Suprapubic skin (tissue), 4 donors: ENCODE measurements at places on chromosomes 7 and 10.

- no peak for DNase-seq
Observed at GRCh38 chr7:36459236-36459960, 69.7 kb downstream of the ANLN start.

GRCh38 chr10:4767033-4767814, 58.8 kb upstream of the AKR1E2 start:
- DNase-seq, result no peak

DNA sequence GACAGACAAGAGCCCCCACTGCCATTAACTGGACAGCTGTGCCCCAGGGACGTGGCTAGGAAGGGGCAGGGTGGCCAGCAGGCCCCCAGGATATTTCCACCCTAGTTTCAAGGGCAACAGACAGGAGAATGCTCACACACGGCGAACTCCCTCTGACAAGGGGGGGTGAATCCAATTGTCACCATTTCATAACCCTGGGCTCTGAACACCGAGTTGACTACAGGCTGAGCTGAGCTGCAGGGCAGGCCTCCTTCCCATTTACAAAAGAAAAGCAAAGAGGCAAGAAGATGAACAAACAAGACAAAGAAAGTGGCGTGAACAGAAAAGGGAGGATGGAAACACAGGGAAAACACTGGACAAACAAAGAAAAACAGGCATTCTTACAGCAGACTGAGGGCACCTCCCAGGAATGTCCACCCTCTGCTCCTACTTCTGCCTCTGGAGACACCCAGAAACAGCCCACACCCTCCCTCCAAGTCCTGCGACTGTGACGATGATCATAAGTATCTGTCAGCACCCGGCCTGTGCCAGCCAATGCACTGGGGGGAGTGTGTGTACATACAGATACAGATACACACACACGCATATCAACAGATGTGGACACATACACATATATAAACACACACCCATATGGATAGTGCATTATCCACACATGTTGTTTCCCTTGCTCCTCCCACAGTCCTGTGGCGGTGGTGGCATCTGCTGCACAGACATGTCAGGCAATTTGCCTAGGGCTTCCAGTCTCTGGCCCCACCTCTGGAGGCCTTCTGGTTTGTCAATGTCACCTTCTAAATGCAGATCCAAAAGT, 66.2 kb downstream of the FAM53B start:
- DNase-seq, result no peak

DNA sequence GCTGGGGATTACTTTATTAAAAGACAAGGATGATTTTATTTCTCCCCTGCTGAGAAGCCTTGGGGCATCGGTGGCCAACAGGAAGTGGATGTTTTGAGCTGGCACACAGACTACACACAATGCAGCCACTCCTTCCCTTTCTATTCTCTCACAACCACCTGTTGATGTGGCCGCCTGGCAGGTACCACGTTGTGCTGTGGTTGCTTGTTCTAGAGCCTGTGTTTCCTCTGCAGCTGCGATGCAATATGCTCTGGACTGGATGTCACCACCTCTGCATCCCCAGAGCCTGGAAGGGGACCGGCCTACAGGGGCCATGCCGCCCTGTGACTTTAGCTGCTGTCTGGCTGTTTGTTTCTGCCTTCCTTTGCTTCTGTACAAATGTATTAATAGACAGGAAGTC, 195.7 kb upstream of the CELF2 start:
- no peak for DNase-seq

DNA sequence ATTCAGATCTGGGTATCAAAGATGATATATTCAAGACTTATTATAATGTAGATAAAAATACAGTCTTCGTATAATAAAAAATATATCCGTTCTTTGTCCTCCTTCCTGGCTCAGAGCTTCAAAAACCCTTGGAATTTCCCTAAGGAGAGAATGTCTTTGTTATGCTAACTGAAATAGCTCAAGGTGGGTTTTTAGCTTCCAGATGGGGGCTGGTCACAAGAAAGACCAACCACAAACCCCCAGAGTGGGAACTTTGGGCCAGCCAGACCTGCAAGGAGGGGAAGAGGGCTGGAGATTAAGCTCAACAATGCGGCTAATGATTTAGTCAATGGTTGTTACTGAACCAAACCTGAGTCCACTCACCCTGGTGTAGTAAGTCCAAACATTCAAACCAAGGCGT, 196.4 kb downstream of the SDHAF3 start:
- DNase-seq, result no peak

- DNase-seq, result no peak
Observed at GRCh38 chr7:8165150-8165549, 96.8 kb downstream of the ICA1 start.

DNA sequence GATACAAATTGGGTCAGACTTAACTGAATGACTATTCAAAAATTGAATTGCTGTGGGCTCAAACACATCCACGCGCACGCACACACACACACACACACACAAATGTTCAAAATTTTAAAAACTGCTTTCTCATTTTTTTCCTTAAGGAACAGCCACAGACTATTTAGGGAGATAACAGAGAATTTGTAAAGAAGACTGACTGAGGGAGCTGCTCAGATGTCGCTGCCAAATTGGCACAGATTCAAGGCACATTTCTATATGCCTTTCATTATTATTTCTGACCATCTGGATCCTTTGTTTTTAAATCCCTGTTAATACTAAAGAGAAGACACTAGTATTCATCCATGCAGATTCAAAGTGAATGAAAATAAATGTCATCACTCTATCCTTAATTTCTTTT, 154.8 kb downstream of the DGKB start:
- DNase-seq, result no peak

GRCh38 chr10:93346694-93347093, 135.4 kb downstream of the MYOF start:
- no peak for DNase-seq

DNA sequence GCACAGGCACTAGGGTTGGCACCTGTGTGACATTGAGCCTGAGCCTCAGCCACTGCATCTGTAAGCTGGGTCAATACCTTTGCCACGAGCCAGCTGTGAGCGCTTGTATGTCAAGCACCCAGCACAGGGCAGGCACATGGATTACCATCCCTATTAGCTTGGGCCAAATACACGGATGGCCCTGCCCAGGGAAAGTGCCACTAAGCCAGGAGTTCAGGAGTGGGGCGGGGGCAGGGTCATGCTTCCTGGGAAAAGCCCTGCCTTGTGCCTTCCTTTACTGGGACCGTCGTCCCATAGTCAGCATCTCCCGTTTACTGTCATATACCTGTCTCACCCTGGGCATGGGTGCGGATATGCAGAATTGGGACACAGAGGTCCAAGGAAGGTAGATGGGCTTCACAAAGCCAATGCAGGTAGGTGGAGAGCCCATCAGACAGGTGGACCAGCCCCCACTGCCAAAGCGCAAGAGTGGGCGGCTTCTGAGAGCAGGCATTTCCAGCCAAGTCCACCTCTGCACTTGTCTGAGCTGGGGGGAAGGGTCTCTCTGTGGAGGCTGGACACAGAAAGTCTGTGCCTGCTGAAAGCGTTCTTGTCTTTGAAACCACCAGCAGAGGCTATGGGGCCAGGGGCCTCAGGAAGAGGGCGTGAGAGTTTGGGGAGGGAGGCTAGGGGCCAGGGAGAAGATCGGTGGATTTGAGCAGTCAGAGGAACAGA, 72.6 kb downstream of the VWA2 start:
- DNase-seq, result no peak

DNA sequence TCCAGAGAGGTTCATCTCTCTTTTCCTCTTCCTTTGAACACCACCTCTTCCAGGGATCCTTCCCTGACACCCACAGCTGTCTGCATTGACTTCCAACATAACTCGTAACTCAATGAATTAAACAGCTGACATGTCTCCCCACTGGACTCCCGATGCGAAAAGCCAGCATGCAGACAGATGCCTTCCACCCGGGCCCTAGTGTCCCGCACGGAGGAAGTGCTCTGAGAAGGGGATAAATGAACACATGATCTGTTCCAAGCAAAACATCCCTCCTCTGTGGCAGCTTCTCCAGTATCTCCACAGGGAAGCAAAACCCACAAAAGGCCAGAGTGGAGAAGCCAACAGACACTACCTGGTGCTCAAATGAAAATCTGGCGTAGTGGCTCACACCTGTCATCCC, 28.3 kb downstream of the OGDHL start:
- DNase-seq, result no peak

GRCh38 chr7:72406820-72407403, 5.2 kb downstream of the CALN1 start:
- DNase-seq, result no peak

- no peak for DNase-seq
Observed at GRCh38 chr7:157903710-157904109, 566.9 kb downstream of the DNAJB6 start.

GRCh38 chr10:100774223-100774622, 28.8 kb downstream of the PAX2 start:
- DNase-seq, result no peak

DNA sequence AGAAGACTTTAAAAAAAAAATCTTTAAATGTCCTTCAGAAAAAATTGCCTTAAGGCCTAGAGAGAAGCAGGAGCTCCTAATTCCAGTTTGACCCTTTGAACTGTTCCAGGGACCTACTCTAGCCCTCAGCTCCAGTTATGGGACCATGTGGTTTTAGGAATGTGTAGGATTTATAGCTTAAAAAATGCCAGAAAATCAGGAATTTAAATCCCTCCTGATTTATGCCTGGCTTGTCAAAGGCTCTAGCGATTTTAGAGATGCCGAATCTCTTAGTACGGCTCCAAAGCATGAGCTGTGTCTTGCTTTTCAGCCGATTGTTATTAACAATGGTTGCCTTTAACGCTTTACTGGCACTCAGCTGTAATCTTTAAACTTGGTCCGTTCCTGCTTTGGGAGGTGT, 130.6 kb upstream of the NPVF start:
- no peak for DNase-seq

DNA sequence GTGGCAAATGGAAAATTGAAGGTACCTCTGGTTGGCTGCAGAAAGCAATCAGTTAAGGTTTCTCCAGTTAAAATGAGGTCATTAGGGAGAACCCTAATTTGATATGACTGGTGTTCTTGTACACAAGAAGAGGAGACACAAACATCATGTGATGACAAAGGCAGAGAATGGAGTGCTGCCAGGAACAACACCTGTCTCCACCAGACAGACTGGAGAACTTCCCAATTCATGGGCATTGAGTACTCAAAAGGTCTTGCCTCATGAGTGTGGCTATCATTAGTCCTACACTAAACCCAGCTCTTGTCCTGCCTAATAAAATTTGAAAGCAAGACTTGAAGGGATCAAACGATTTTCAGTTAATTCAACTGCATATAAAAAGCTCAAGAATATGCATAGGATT, 152.6 kb downstream of the PTPN20 start:
- DNase-seq, result no peak

DNA sequence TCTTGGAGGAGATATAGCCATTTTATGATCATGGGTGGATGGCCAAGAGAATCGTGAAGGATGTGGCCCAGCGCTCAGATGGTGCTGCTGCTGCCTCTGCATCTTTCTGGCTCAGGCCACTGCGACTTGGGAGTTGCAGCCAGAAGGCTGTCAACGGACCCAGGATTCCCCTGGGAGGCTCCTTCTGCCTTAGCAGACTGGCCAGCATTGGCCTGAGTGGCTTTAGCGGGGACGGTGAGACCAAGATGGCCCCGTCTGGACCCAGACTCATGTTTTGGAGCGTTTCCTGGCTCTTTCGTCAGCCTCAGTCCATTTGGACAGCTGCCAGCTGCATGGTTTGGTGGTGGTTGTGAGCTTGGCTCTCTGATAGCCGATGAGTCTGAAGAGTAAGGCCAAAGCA, 97.2 kb downstream of the GALNT17 start:
- no peak for DNase-seq

DNA sequence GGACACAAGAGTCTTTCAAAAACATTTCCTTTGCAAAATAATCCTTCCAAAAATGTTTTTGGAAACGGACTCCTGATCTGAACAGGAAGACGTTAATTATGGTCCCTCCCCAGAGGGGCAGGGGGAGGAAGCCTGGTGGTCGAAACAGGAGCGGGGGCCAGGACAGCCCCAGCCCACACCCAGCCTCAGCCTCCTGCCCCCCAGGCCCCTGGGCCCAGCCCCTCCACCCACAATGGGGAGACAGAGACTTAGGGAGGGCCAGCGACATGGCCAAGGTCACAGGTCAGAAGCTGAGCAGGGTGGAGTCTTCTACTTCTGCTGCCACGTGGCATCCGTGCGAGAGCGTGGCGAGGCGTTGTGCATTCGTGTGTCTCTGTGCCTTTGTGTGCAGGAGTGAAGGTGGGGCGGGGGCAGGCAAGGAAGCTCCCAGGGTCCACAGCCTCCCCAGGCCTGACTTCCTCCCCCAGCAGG, 14.0 kb upstream of the GRIFIN start:
- DNase-seq, result no peak

GRCh38 chr10:95758351-95759025, 2.5 kb downstream of the ENTPD1 start:
- DNase-seq, result no peak

DNA sequence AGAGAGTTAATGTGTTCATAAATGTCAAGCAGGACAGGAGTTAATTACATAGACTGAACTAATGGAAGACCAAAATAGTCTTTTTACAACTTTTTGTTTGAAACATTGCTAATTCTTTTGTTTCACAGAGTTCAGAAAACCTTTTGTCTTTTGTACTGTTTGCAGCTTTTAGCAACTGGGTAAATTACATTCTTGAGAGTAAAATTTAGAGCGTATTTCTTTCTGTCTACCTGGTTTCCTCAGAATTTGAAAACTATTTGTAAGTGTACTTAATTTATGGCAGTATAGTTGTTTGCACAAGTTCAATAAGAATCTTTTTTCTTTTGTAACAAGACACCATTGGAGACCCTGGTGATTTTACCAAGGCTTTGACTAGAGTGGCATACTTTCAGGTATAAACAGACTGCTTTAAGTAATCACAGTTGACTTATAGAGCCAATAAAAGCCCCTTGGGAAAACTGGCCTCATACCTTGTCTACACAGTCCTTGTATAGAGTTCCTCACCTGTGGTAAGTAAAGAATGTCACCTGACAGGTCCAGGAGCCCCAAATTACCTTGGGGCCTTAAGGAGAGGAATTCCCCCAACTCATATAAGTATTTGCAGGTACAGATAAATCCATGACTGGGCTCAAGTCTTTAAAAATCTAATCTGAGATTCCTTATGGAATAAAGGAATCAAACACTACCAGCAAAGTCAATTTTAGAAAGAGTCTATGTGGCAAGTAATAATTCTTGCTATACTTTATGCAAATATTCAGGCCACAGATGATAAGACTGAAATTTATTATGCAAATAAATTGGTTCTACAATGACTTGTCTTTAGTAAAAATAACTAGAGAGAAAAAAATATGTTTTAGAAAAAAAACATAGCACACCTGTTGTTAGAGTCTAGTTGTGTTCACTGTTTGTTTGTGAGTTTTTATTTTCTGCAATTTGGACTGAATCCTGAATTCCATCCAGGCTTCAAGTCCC, 23.6 kb upstream of the CREB3L2 start:
- DNase-seq, result no peak

GRCh38 chr10:58477122-58477521, 35.5 kb upstream of the BICC1 start:
- DNase-seq, result no peak

DNA sequence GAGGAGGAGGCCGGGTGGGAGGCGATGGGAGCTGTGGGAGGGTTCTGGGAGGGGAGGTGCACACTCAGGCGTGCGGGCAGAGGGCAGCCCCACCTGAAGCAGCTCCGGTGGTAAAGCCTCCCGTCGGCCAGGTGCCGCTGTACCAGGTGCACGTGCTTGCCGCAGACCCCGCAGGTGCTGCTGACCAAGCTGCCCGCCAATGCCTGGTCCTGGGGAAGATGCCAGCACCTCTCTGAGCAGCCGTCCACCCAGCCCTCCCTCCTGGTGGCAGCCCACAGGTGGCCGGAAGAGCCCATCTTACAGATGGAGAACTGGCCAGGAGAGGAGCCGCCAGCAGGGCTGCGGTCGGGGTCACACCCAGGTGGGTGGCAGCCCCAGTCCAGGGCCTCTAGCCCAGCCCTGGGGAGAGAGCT, 12.6 kb downstream of the MICALL2 start:
- DNase-seq, result no peak
